Activated CD4-positive, alpha-beta memory T cell treated with anti-CD3 and anti-CD28 coated beads, Interleukin-2, amount 10 ng/mL, durations not matched to agents 7 days and 5 days (primary cell): ENCODE measurements at places on chromosomes 6 and 20. TPM values are rescaled to one million over a fixed set of nuclear protein-coding genes. Genes with fewer than 3 reads are reported as not detected.

Gene DUSP15
- total RNA-seq: not detected

DNA sequence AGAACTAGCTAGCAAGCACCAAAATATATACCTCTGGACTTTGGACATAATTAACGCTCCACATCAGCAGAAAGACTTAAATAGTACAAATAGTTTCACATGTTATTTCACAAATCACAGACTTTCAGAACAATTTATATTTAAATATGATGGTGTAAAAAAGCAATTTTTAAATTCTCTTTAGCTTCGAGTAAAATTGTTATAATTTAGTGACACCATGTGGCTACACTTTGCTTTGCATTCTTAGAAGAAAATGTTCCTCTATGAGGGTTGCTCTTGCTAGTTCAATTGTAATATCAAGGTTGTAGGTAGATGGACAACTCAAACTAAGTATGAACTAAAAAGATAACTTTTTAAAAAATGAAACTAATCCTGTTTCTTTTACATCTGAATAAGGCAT is 69.0 kb downstream of the BTBD9 start:
- H3K36me3 ChIP-seq: no peaks in the 10 kb centered on the region
- H3K4me3 ChIP-seq: no peak overlapping the region
- no peaks in the 10 kb centered on the region for H3K27me3 ChIP-seq
- H3K4me1 ChIP-seq: peaks cover 19% of the 10 kb centered on the region
- H3K27ac ChIP-seq: no peak overlapping the region

DNA sequence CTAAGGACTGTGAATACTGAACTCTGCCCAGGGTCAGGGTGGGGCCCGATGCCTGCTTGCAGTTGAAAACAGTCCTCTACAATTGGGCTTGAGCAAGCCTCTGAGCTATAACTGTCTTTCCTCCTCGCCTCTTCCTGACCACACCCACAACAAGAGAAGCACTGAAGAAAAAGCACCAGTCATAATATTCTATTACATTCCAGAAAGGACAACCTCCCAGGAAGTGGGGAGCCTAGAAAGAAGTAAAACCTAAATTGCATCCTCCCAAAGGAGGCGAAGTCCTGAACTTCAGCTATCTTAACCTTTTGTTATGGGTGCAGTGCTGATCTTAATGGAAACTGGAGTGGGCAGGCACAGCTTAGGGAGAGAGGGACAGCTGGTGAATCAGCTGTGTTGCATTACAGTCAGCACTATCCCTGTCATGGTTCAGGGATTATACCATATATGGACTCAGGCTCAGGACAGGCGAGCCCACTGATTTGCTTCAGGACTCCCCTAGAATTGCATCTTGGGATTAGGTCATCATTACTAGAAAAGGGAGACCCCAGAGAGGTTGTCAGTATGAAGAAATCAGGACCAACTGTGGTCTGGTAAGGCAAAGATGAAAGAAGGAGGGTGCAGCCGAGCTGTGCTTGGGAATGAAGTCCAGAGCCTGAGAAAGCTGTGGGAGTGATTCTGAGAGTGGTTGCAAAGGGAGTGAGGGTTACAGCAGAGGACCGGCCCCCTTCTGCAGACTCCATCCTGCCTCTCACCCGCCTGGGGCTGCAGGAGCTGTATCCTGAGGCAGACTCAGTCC is 18.3 kb upstream of the TRAM2 start:
- H3K27ac ChIP-seq: no peak overlapping the region
- no peaks in the 10 kb centered on the region for H3K36me3 ChIP-seq
- no peak for DNase-seq

- no peaks in the 10 kb centered on the region for H3K4me1 ChIP-seq
- H3K36me3 ChIP-seq: no peaks in the 10 kb centered on the region
- no peak overlapping the region for H3K27ac ChIP-seq
- no peak overlapping the region for H3K4me3 ChIP-seq
- no peak for DNase-seq
Observed at GRCh38 chr6:12351672-12352071, 61.5 kb downstream of the EDN1 start.

DNA sequence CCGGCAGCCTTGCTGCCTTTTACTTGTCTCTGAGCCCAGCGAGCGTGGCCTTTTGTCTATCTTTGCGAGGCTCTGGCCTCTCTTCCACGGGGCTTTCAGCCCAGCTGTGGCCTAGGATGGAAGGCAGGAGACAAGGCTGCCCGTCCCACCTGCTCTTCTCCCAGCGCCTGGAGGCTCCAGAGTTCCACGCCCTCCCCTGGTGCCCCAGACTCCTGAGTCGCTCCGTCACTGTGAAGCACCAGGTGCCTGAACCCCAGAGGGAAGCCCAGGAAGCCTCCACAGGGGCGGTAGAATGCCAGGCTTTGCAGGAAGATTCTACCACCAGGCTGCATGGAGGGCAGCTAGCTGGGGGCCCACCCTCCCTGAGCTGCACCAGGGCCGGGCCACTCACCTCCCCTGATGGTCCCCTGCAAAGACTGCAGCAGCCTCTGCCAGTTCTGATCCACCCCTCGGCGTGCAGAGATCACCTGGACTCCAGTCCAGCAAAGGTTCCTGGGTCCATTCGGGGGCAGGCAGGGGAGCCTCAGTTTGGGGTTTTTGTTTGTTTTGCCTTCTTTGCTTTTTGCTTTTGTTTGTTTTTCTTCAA is 384.6 kb downstream of the CDH4 start:
- no peaks in the 10 kb centered on the region for H3K27me3 ChIP-seq
- H3K4me3 ChIP-seq: no peak overlapping the region

- H3K4me1 ChIP-seq: no peaks in the 10 kb centered on the region
- H3K27ac ChIP-seq: no peak overlapping the region
- H3K27me3 ChIP-seq: no peaks in the 10 kb centered on the region
- no peak overlapping the region for H3K4me3 ChIP-seq
- DNase-seq: no peak
Observed at GRCh38 chr6:68238097-68238601, 396.9 kb upstream of the ADGRB3 start.

DNA sequence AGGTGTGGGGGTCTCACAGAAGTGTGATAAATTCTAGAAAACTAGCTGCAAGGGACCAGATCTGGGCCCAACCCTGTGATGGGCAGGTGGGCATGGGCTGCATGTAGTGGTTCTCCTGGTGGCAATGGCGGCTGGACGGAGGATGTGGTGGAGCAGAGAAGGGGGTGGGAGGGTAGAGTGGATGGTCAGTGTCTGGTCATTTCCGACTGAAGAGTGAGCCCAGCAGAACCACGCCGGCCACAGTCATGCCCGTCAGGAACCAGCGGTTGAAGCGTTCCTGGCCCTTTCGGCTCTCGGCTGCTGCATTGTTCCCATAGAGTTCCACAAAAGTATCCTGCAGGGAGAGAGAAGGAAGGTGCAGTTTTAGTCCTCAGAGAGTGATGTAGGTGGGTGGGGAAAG is 28.0 kb downstream of the COX4I2 start:
- no peak overlapping the region for H3K4me3 ChIP-seq
- H3K27ac ChIP-seq: peak overlapping the region; percentile 80
- DNase-seq: no peak
- H3K27me3 ChIP-seq: no peaks in the 10 kb centered on the region

DNA sequence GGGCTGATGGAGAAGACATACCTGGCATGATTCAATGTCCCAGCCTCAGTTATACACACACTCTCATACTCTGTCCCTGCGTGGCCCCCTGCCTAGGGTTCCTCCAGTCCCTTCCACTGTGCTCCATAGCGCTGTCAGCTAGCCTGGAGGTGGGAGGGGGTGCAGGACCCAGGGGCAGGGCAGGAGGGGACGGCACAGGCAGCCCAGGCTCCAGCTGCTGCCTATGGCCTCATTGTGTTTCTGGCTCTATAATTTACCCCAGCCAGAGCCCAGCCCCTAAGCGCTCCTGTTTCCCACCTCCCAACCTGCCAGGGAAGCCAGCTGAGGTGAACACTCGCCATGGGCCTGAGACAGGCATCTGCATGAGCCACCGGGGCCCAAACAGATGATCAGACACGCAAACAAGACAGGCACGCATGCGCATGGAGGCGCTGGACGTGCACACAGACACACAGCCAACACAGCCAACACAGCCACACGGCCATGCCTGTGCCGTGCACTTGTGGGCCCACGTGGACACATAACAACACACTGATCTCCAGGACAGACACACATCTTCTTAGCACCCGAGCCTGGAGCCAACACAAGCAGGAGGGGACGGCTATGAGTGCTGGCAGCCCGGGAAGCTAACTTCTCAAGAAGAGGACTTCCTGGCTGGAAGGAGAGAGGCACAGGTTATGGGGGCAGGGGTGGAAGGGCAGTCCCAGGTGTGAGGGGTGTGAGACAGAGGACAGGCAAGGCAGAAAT is 124.9 kb downstream of the GRM4 start:
- H3K27me3 ChIP-seq: peaks cover 3% of the 10 kb centered on the region
- no peaks in the 10 kb centered on the region for H3K36me3 ChIP-seq
- no peaks in the 10 kb centered on the region for H3K4me1 ChIP-seq
- H3K4me3 ChIP-seq: no peak overlapping the region
- no peak for DNase-seq

- no peaks in the 10 kb centered on the region for H3K4me1 ChIP-seq
- no peak for DNase-seq
- no peak overlapping the region for H3K27ac ChIP-seq
- no peak overlapping the region for H3K4me3 ChIP-seq
- H3K36me3 ChIP-seq: no peaks in the 10 kb centered on the region
Observed at GRCh38 chr6:43873806-43874714, 104.0 kb downstream of the VEGFA start.

DNA sequence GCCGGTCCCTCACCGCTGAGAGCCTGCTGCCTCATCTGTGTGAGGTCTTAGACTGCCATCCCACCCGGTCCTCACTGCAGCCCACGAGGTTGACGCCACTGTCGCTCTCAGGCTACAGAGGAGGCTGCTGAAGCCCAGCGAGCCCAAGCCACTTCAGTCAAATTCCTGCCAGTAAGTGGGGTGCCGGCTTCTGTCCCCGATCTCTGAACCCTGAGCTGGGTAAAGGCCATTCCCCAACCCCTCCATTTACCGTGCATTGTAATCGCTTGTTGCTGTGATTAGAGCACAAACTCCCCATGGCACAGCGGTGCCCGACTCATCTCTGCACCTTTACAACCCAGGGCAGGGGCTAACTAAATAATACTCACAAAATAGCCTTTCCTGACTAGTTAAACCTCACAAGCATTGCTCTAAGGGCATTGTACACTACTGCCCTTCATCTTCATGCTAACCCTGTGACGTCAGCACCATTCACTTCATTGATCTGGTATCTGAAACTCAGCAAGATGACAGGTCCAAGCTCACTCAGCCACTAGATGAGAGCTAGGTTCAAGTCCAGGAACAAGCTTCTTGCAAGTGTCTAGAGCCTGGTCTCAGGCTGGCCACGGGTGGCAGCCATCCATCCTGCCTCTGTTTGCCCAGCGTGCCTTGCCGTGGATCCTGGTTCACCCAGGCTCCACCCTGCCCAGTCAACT is 122.7 kb downstream of the BCAS1 start:
- H3K36me3 ChIP-seq: peaks cover 9% of the 10 kb centered on the region
- no peak for DNase-seq
- peak overlapping the region; percentile 91 for H3K27ac ChIP-seq
- no peak overlapping the region for H3K4me3 ChIP-seq
- H3K27me3 ChIP-seq: peaks cover 2% of the 10 kb centered on the region

DNA sequence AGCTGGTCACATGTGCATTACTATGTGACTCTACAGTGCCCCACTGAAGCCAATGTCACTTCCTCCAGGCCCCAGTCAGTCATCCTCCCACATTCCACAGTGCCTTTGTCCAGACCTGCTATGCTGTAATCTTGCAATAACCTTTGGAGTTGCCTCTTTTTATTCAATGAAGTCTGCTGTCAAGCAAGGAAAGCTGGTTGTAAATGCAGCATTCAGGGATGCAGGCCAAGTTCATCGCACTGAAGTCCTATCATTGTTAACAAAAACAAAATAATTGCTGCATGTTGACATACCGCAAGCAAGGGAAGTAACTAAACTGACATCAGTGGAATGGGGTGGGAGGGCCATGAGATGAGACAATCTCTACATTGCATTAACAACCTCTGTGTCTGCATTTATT is 131.2 kb upstream of the CDYL start:
- H3K27ac ChIP-seq: no peak overlapping the region
- no peaks in the 10 kb centered on the region for H3K36me3 ChIP-seq
- peaks cover 29% of the 10 kb centered on the region for H3K27me3 ChIP-seq
- peaks cover 3% of the 10 kb centered on the region for H3K4me1 ChIP-seq

DNA sequence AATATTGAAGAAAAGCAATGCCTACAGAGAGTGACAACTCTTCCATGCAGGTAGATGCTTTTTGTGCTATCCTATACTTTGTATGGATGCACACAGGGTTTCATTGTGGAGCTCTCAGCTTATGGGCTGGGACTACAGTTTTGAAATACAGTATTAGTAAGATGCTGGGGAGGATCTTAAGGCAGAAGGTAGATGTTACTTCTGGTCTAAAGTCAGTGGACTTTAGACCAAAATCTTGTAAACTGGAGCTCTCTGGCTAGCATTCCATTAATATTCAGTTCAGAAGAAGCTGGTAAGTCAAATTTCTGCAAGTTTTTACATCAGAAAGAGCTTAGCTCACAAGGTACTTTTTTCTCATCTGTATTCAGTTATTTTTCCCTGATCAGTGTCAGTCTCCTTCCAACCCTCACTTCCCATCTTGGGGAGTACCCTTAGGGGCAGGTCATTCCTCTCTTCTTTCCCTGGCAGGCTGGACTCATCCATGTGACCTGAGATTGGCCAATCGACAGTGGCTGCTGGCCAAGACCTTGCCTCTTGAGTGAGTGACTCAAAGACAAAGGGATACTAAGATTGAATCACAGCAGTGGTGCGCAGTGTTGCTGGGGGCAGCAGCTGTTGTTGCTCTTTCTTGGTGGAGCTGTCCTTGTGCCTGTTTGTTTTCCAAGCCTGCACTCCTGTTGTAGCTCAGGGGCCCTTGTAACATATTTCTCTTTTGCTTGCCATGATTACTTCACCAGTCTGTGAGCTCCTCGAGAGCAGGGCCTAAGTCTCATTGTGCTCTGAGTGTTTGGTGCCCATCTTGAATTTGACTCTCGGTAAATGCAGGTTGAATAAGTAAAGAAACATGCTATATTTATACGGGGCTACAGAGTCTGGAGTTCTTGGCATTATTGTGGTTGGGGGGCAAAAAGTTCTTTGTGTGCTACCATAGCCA is 2.8 kb upstream of the PHF20 start:
- peaks cover 19% of the 10 kb centered on the region for H3K36me3 ChIP-seq
- H3K27ac ChIP-seq: peak overlapping the region; percentile 98
- peaks cover 55% of the 10 kb centered on the region for H3K4me1 ChIP-seq
- no peak overlapping the region for H3K4me3 ChIP-seq
- H3K27me3 ChIP-seq: no peaks in the 10 kb centered on the region
- DNase-seq: peak; percentile 47

DNA sequence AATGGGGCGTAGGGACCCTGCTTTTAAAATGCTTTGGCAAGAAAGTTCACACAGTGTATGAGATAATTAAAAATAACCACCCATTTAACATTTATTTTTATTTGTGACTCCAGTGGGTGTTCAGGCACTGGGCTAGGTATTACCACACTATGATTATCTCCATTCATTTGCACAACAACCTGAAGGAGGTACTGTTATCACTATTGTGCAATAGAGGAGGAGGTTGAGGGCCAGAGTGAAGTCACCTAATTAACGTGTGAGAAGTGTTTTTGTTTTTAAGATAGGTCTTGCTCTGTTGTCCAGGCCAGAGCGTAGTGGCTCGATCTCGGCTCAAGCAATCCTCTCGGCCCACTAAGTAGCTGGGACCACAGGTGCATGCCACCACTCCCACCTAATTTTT is 29.2 kb downstream of the MAK start:
- H3K27me3 ChIP-seq: no peaks in the 10 kb centered on the region
- DNase-seq: no peak
- peaks cover 3% of the 10 kb centered on the region for H3K4me1 ChIP-seq
- no peak overlapping the region for H3K27ac ChIP-seq

GRCh38 chr6:52746213-52746612 is 17.1 kb downstream of the GSTA2 start:
- no peaks in the 10 kb centered on the region for H3K4me1 ChIP-seq
- H3K27me3 ChIP-seq: peaks cover 9% of the 10 kb centered on the region
- H3K36me3 ChIP-seq: no peaks in the 10 kb centered on the region
- H3K27ac ChIP-seq: no peak overlapping the region
